Stimulated activated CD4-positive, alpha-beta T cell treated with anti-CD3 and anti-CD28 coated beads, Interleukin-12 subunit alpha, Interleukin-12 subunit beta, amount 100 ng/mL, for 48 hours (primary cell): ENCODE measurements at places on chromosomes 7 and 10.

DNA sequence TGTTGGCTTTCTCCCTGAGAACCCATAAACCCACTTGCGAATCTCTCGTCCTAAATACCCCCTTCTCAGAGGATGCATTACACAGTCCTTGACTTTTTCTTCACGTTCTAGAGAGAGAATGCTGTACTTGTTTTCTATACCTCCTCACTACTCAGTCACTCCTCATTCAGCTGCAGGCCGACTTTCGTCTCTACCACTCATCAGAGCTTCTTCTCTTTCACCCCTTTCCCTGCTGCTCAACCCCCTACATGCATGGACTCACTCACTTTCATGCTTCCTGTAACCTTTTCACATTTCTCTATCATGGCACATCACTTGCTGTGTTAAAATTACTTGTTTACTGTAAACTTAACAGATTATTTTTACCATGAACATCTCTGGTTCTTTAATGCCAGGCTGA is 19.8 kb downstream of the MDFIC start:
- DNase-seq, result no peak

DNA sequence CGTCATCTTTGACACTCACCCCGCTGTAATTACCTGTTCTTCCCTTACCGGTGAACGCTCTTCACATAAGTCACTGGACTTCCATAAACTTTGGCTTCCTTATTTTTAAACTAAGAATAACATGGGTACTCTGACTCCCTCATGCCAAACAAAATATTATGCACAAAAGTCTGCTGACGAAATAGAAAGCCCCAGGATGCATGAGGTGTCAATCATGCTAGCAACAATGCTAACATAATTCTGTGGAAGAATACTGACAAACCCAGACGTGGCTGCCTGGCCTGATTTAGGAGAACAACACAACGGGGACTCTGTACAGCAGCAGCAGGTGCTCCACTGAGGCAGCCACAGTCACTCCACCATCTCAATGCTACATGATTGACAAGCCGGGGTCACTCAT is 137.5 kb downstream of the CCDC71L start:
- DNase-seq, result no peak

- DNase-seq, result no peak
Measured at GRCh38 chr7:87506246-87507180, 31.0 kb upstream of the ABCB4 start.

- no peak for DNase-seq
Measured at GRCh38 chr10:23367896-23368595, 23.4 kb upstream of the C10orf67 start.

DNA sequence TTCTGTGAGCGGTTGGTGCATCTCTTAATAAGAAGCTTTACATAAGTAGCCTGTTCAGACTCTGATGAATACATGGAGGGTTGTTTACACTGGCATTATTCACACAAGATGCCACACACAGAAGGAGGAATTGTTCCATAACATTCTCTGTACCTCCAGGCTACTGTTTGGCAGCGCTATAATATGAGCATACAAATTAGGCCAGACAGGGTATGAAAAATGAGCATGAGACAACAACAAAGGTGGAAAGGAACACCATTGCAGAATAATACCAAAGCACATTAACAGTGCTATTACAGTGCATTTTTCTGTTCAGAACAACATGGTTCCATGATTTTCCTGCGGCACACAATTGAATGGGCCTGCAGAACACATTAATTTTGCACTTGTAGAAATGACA is 417.2 kb upstream of the C7orf33 start:
- DNase-seq, result no peak

GRCh38 chr10:132752378-132752777 is 33.6 kb downstream of the NKX6-2 start:
- no peak for DNase-seq

GRCh38 chr7:32255036-32255435 is 184.8 kb upstream of the PDE1C start:
- no peak for DNase-seq

DNA sequence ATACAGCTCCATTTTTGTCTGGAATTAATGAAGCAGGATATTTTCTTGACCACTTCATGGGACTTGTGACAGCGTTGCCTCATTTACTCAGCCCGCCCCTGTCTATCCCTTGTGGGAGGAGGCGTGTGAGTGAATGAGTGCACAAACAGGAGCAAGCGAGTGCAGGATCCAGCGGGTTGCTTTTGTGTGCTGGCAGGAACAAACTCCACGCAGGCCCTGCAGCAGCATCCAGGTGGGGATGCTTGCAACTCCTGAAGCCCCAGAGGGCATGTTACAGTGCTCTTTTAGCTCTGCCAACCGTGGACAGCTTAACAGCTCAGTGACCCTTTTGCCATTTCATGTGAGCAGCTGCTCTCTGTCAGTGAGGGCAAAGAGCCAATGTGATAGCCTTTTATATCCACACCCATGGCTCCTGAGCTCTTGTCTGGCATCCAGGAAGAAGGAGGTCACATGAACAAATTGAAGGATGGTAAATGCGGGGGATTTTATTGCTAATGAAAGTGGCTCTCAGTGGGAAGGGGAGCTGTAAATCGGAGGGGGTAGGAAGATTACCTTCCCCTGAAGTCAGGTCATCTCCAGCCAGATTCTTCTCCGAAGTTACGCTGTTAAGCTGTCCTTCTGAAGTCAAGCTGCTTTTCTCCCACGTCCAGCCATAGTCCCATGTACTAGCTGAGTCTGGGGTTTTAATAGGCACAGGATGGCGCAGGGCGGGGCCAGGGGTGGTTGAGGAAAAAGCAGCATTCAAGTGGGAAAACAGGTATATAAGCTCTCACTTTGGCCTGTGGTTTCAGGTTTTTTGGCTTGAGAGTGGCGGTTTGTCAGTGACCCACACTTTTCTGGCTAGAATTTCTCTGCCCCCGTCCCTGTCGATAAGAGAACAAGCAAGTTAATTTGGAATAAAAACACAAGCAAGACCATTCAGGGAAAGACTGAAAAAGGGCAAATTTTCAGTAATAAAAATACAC is 714.7 kb upstream of the MBL2 start:
- no peak for DNase-seq

DNA sequence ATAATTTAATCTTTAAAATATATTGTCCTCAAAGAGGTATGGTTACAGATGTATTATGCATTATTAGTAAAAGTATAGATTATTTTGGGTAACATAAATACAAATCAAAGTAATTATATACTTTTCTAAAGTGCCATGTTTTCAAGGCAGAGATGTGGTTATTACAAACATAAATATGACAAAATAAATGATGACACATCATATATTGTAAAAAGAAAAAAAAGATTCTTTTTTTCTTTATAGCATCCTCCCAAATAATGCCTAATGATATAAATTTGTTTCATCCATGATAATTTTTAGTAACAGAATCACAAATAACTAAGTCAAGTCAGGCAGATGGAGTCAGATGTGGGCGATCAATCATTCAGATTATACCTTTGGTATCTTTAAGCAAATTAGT is 29.3 kb downstream of the SEMA3C start:
- DNase-seq, result no peak

DNA sequence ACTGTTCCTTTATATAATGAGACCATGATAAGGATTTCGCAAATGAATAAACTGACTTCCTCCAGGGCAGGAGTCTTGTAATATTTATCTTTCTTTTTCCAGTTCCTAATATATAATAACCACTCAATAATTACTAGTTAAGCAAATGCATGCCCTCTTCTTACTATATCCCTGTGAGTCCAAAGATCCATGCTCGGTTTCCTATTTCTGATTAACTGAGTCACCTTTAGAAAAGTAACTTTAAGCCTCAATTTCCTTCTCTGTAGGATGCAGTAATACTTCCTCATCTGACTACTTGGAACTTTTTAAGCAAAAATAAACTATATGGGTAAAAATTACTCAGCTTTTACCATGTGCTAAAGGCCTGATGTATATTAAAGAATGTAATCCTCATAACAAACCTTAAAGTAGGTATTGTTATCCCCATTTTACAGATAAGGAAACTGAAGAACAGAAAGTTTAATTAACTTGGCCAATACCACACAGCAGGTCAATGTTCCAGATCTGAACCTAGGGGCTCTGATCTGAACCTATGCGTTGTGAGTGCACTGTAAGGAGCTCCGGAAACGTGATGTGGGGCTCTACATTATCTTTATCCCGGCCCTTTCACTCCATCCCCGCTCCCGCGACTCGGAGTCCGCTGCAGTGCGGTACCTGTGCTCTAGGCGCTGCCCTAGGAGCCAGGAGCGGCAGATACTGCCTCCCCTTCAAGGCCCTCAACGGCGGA is 458 bp downstream of the COX15 start:
- DNase-seq, result no peak

DNA sequence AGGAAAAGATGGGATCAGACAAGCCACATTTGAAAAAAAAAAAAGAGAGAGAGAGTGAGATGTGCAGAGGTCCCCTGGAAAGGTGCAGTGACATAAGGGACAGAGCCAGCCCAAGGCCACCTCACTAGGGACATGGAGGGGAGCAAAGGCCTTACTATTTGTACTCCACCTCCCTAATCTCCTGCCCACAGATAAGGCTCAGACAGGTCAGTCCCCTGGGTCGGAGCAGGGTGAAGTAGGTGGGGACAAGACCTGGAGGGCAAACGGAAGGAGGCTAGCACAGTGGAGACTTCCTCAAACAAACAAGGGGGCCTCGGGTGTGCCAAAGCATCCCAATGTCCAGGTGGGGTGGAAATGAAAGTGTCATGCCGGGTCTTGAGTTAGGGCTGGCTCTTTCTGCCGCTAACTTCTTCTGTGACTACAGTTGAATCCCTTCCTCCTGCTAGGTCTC is 7.0 kb downstream of the PRF1 start:
- no peak for DNase-seq

- no peak for DNase-seq
Measured at GRCh38 chr7:69862413-69863064, 264.3 kb downstream of the AUTS2 start.

DNA sequence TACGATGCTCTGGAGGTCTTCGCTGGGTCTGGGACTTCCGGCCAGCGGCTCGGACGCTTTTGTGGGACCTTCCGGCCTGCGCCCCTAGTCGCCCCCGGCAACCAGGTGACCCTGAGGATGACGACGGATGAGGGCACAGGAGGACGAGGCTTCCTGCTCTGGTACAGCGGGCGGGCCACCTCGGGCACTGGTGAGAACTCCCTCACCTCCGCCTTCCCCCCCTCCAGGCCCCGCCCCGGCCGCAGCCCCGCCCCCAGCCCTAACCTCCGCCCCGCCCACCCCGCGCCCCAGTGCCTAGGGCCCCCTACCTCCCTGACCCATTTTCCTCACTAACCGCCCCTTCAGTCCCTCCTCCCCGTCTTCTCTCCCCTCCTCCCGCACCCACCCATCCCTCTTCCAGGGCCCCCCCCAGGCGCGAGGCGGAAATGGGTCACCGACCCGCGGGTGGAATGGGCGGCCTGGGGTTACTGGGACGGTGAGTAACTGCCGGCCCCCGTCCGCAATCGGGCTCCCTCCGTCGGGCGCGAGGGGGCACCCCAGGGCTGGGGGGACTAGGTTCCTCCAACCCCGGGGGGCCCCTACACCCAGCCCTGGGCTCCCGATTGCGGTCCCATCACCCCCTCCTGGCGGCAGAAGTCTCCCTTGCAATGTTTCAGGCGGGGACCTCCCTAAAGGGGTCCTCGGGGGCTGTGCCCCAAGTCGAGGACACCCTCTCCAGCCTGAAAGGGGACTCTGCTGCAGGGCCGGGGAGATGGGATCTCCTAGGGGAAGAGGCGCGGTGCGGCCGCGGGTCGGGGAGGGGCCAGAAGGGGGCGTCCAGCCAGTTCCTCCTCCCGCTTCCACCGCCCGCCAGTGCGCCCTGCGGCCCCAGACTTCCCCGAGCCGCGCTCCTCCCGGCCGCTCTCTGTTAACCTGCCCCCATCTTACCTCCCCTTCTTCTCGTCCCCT is 2.1 kb downstream of the PCOLCE start:
- DNase-seq, result peak; percentile 59

DNA sequence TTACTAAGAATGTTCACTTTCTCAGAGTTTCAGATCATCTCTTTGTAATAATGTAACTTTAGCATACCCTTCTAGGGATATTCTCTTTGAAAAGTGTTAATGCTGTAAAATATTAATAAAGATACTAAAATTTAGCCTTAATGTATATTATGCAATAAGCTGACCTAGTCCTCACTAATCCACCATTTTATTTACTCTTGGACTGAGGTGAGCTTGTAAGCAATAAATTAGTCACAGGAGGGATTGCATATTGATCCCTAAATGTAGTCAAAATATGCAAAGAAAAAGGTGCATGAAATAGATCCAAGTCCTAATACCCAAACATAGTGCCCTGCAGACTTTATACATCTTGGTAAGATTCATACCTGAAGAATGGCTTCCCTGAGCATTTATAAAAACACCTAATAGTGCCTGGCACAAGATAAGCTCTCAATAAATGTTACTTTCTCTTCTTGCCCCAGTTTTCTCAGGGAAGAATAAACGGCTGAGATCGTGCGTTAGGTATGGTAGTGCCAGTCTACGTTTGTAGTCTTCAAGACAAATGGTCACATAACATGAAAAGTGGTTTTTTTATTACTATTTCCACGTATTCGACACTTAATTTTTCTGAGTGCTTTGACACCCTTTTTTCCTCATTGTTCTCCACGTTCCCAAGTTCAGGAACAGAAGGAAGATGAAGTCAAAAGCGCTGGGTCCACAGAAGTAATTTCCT is 14.3 kb downstream of the INSIG1 start:
- DNase-seq, result no peak

GRCh38 chr10:120819366-120819765 is 31.8 kb upstream of the WDR11 start:
- DNase-seq, result no peak

DNA sequence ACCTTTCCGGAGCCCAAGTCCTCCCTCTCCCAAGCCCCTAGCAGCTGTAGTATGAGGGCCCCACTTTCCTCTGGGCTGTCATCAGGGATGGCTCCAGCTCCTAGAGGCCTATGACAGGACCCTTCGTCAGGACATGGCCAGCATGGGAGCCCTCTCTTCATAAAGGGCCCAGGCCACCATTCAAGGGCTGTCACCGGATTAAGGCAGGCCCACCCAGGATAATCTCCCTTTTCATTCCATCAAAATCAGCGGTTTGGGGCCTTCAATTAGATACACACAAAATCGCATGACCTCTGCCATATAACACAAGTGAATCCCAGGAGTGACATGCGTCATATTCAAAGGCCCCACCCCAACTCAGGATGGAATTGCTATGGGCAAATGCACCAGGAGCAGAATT is 12.2 kb upstream of the GDF10 start:
- no peak for DNase-seq

DNA sequence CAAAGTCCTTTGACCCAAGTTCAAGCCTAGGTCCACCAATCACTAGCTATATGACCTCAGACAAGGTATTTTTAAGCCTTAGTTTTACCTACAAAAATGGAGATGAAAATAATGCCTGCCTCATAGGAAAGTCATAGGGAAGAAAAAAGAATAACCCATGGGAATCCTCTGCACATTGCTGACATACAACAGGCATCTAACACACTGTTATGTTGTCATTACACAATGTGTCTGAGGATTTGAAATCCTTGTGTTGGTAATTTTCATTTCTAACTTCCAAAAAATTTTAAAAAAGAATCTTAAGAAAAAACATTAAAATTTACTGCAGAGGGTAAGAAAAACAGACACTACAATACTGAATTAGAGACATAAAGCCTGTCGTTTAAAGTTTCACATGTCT is 5.7 kb downstream of the ANK3 start:
- DNase-seq, result no peak

GRCh38 chr10:72322280-72323058 is 32.2 kb downstream of the DNAJB12 start:
- DNase-seq, result no peak
